CD14-positive monocyte (primary cell): ENCODE measurements at places on chromosomes 12 and 14. TPM values are rescaled to one million over a fixed set of nuclear protein-coding genes. Genes with fewer than 3 reads are reported as not detected.

Gene HOXC13
- not detected in 2 replicates for polyA plus RNA-seq

Gene WSCD2
- not detected in 2 replicates for polyA plus RNA-seq

Gene HSPA2
- 0.29 and 0.41 TPM in 2 replicates for polyA plus RNA-seq

Gene GLTP
- 65.9 TPM for polyA plus RNA-seq

Gene SRRM4
- not detected for polyA plus RNA-seq

Gene PTPRQ
- not detected for polyA plus RNA-seq

Gene PRMT5
- polyA plus RNA-seq = 44.4 TPM

Gene GLT8D2
- polyA plus RNA-seq = not detected

Gene ARHGEF25
- 0.05 TPM in 1 of 2 replicates, not detected in the other for polyA plus RNA-seq

Gene LRP1-AS
- 1.5 TPM for polyA plus RNA-seq

Gene SDR9C7
- polyA plus RNA-seq = not detected

Gene KRT86
- not detected for polyA plus RNA-seq

Gene RASSF9
- not detected for polyA plus RNA-seq

Gene TCL1B
- polyA plus RNA-seq = not detected in 2 replicates

Gene SYNDIG1L
- polyA plus RNA-seq = 0.09 TPM in 1 of 2 replicates, not detected in the other

Gene GAPDH
- polyA plus RNA-seq = 3,427 TPM

Gene HHIPL1
- not detected for polyA plus RNA-seq

Gene AQP6
- 0.04 TPM in 1 of 2 replicates, not detected in the other for polyA plus RNA-seq

Gene ESR2
- polyA plus RNA-seq = 0.04 TPM in 1 of 2 replicates, not detected in the other

Gene TPPP2
- not detected in 2 replicates for polyA plus RNA-seq

Gene C3AR1
- 33.4 and 60.7 TPM in 2 replicates for polyA plus RNA-seq

Gene AMDHD1
- 0.43 TPM for polyA plus RNA-seq

Gene SLC25A47
- not detected in 2 replicates for polyA plus RNA-seq

Gene SLCO1B1
- polyA plus RNA-seq = not detected
